ENCODE measurements at places on chromosomes 16 and 17.

DNA sequence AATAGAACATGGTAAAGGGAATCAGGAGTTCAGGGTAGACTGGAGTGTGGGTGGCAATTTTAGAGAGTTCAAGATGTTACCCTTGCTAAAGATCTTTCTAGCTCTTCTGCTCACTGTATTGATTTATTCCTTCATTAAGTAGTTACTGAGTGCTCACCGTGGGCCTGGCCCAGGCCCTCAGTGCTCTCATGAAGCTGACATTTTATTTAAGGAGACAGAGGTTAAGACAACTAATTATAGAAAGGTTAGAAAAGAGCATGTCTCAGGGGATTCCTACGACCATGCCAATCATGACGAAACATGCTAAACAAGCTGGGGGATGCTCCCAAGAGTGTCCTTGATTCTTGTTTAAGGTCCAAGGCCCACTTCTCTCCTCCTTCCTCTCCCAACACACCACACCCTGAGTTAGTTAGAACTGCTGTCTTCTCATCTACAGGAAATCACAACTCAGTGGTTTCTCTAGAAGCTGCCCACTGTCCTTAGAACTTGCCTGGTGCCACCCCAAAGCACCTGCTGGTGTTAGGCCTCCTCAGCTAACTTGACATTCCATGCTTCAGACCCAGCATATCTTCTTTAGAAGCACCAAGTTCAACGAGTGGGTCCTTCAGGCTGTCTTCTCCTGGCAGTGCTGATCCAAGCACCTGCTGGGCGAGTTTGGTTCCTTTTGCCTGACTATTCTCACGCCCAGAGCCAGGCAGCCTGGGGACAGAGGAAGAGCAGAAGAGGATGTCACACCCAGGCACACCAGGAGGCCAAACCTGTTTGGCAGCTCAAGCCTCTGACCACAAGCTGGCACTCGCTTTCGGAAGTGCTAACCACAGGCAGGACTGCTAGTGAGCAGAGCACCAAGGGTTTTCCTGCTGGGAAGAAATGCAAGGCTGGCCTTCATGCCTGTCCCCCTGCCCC is 79.0 kb downstream of the GAS7 start:
- DNase-seq = no peak

GRCh38 chr17:46072998-46073397 is 73.9 kb downstream of the STH start:
- no peak for DNase-seq

- no peak for DNase-seq
These were observed 23.4 kb downstream of the MYH13 start for GRCh38 chr17:10349403-10349802.

DNA sequence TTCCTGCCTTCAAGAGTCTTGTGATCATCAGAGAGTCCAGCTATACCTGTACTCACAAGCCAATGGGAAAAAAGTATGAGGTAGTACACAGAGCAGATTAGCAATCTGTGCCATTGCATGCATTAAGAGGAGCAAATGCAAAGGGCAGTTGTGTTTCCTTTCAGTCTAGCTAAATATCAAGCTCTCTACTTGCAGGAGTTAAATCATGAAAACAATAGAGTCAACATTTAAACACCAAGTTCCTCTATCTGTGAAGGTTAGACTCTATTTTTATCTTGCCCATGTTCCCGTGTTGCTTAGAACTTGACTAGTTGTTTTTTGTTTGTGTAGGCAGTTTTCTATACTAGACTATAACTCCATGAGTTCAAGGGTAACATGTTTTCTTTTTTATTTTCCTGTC is 4.7 kb upstream of the FAM20A start:
- DNase-seq = no peak

DNA sequence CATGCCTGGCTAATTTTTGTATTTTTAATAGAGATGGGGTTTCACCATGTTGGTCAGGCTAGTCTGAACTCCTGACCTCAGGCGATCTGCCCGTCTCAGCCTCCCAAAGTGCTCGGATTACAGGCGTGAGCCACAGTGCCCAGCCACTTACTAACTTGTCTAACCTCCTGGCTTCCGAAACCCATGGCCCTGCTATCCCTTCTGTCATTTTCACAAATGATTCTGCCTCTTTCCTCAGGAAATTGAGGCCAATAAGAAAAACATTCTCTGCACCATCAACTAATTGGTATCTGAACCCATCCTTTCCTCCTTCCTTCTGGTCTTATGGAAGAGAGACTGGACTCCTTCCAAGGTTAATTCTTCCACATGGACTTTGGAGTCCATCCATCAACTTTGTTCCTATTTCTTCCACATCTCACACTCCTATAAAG is 27.9 kb upstream of the TNRC6A start:
- DNase-seq = no peak

DNA sequence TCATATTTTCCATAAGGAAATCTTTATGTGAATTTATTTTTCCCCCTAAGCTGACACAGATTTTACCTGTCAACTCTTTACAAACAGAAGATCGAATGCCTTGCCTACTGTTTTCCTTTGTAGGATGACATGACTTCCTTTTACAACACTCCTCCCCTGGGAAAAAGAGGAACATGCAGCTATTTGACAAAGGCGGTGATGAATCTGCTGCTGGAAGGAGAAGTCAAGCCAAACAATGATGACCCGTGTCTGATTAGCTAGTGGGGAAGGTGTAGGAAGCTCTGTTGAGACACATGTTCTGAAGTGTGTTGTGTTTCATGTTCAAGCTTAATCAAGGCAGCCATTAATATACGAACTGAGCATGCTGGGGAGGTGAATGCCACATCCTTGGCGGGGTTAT is 238.0 kb downstream of the PHKB start:
- no peak for DNase-seq
